ENCODE measurements at places on chromosomes 3 and 15.

GRCh38 chr3:183122257-183122932 lies 23.1 kb upstream of the MCCC1 start:
- DNase-seq, result no peak

- no peak for DNase-seq
These were observed 57.3 kb downstream of the FRMD5 start for GRCh38 chr15:44137750-44138149.

GRCh38 chr15:85984241-85984640 lies 95.4 kb upstream of the AGBL1 start:
- no peak for DNase-seq

DNA sequence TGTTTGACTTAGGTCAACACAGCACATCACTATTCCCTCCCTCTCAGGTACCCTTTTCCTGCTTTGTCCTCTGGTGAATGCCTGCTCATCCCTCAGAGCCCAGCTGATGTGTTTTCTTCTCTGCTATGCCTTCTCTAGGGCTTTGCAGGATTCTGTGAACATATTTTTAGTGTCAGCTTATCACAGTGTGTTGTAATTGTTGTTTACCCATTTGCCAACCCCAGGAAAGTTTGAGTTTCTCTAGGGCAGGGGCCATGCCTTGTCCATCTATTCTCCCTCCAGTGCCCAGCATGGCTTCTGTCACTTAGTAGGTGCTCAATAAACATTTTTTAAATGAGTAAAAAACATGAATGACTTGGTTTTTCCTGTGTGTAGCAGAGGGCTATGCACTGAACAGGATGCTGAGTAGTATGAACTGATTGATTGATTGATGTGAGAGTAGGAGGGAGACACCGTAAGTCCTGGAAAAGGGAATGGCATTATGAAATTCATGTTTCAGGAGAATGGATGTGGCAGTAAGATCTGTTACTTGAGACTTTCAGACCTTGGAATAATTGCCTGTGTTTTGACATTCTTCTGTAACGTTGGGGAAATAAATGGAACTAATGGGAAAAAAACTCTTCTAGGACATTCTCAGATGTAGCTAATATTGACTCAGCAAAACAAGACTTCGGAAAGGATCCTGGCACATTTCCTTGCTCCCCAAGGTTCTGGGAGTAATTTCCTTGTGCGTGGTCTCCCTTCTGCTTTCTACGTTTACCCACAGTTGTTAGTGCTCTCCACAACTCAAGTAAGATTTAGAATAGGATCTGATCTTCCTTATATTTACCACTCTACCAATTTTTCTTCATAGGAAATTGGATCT lies 267.3 kb upstream of the TBL1XR1 start:
- no peak for DNase-seq

GRCh38 chr3:64143409-64144130 lies 81.7 kb downstream of the PRICKLE2 start:
- DNase-seq, result no peak

- DNase-seq, result no peak
These were observed 92.2 kb downstream of the SV2B start for GRCh38 chr15:91192285-91192684.

- DNase-seq, result peak; percentile 70
These were observed 54.9 kb downstream of the SPSB4 start for GRCh38 chr3:141105828-141106628.

GRCh38 chr15:40471808-40472150 lies 995 bp downstream of the CHST14 start:
- no peak for DNase-seq

DNA sequence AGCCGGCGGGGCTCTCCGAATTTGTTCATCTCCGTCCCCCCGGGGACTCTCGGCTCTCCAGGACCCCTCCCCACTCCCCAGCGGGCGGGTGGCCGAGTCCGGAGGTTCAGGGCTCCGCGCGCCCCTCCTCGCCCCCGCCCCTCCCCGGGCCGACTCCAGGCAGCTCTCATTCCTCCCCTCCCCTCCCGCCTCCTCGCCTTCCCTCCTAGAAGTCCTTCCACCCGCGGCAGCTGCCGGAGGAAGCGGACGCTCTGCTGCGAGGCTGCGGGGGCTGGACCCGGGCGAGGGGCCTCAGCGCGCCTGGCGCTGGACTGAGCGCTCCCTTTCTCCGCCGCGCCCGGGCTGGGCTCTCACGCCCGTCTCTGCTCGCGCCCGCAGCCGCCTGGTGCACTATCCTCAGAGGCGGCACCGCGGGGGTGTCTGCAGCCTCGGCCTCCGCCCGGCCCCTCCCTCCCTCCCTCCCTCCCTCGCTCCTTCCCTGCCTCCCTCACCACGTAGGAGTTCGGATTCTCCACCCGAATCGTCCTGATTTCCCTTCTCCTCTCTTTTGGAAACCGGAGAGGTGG lies at the start of gene ROBO2:
TSS of gene ROBO2 (plus strand) at position 494 of the 566 bp plus-strand sequence. CDS start 687 bp downstream, outside the sequence.
- no peak for DNase-seq

GRCh38 chr3:59381282-59381681 lies 331.5 kb upstream of the CFAP20DC start:
- no peak for DNase-seq

GRCh38 chr3:24741506-24741905 lies 246.9 kb upstream of the THRB start:
- DNase-seq, result no peak

DNA sequence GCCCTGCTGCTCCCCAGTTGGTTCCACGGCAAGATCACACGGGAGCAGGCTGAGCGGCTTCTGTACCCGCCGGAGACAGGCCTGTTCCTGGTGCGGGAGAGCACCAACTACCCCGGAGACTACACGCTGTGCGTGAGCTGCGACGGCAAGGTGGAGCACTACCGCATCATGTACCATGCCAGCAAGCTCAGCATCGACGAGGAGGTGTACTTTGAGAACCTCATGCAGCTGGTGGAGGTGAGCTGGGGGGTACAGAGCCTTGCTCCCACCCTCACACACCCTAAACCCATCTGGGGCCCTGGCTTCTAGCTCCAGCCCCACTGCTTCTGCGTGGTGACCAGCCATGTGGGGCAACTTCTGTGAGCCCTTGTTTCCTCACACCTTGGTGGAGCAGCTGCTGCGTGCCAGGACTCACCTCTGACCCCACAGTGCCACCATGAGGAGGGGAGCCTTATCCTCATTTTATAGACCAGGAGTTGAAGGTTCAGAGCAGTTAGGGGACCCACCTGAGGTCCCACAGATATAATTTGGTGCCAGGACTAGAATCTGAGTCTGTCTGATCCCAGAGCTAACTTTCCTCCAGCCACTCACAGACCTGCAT lies 13.3 kb upstream of the LMAN1L start:
- no peak for DNase-seq

- DNase-seq, result no peak
These were observed 2.7 kb upstream of the WNT5A start for GRCh38 chr3:55489798-55490132.

DNA sequence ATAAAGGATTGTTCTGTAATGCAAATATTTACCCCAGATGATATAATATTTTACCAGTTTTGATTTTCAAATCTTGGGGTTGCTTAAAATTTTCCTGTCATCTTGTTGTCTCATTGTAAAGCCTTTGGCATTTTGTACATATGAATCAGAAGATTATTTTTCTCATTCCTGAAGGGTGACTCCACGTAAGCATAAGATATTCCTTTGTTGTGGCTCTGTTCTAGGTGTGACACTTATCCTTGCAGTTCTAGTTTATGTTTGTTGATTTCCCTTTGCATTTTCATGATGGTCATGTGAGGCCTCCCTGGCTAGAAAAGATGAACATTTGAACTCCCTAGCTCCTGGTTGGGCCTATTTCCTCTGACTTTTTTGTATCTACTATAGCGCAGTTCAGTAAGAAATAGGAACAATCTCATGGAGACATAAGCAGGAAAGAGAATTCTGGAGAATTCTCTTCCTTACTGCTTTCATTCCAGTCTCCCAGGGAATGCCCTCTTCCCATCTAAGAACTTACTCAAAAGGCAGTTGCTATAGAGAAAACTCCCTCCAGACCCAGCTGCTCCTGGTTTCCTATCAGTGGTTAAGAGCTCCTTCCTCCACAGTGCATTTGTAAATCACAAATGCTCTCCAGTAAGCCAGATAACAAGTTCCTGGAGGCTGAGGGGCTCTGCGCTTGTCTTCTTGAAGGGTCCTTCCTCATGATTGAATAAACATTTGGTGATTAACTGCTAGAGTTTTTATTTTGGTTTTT lies 124.7 kb downstream of the WNT5A start:
- no peak for DNase-seq

- no peak for DNase-seq
These were observed 81.0 kb downstream of the FBXL2 start for GRCh38 chr3:33358172-33358781.

DNA sequence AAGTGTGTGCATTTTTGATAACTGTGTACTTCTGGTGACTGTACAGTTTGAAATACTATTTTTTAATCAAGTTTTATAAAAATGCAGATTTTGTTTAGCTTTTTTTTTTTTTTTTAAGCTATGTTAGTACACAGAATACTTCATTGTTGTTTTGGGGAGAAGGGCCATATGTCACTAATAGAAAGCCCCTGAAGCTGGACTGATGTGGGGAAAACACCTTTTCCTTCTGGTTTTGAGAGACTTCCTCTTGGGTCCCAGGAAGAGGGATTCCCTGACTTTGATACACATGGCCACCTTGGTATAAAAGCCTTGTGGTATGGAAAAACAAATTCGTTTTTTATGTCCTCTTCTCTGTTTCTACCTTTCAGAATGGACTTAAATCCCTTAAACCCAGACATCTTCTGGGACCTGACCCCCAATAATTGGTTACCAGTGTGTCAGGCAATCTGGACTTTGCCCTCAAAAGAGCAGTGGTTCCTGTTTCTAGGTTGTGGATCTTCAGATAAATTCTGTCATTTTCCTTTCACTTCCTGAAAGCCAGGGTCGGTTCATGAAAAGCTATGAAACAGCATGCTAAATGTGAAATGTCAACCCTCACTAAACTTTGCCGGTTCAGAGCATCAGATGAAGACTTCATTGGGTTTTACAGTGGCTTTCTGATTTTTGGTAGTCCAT lies 31.1 kb upstream of the BLOC1S6 start:
- DNase-seq, result no peak

GRCh38 chr3:41216993-41217392 lies 17.7 kb downstream of the CTNNB1 start:
- no peak for DNase-seq

DNA sequence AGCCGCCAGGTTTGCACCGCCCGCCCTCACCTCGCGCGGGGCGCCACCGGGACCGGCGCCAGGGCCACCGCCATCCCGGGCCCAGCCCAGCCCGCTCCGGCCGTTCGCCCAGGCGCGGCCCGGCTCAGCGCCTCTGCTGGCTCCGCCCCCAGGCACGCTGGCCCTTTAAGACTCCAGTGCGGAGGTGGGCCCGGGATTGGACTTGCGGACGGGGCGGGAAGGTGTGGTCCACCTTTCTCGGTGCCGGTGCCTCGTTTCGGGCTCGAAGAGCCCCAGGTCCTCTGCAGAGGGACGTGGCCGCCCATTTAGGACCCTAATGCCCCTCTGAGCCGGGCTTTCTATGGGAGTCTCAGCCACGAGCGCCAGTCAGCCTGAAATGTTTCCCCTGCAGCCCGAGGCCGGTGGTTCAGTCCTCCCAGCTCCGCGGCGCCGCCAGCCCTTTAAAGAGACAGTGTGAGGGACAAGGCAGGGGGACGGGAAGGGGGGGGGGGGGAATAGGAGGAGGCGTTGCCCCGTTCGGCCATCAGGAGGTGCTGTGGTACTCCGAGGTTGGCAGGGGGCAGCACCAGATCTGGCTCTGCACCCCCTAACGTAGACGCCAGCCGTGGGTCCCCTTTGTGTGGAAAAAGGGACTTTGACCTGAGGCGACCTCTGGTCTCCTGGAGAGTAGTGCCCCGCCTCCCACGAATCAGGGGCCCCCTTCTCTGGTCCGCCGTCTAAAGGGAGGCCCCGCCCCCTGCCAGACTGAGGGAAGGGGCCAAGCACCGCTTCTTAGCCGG lies 1.0 kb downstream of the HYAL2 start:
- peak; percentile 89 for DNase-seq

DNA sequence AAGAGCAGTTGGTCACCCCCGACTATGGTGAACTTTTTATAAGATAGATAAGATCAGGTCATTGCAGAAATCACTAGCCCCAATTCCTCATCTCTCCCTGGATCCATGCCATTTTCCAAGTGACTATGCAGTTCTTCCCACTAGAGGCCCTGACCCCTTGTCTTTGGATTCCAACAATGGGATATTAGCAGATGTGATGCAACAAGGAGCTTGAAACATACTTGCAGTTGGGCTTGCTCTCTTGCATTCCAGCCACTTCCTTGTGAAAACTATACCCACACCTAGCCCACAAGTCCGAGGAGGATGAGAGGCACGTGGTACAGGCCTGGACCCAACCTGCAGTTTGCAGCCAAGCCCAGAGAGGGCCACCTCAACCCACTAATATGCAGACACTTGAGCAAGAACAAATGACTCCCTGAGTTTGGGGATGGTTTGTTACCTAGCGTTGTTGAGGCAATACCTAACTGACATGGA lies 60.6 kb downstream of the SUCLG2 start:
- DNase-seq, result no peak

GRCh38 chr3:122919291-122919610 lies 108.3 kb downstream of the SEMA5B start:
- DNase-seq, result no peak

GRCh38 chr15:71256934-71257664 lies 141.8 kb downstream of the THSD4 start:
- DNase-seq, result no peak

DNA sequence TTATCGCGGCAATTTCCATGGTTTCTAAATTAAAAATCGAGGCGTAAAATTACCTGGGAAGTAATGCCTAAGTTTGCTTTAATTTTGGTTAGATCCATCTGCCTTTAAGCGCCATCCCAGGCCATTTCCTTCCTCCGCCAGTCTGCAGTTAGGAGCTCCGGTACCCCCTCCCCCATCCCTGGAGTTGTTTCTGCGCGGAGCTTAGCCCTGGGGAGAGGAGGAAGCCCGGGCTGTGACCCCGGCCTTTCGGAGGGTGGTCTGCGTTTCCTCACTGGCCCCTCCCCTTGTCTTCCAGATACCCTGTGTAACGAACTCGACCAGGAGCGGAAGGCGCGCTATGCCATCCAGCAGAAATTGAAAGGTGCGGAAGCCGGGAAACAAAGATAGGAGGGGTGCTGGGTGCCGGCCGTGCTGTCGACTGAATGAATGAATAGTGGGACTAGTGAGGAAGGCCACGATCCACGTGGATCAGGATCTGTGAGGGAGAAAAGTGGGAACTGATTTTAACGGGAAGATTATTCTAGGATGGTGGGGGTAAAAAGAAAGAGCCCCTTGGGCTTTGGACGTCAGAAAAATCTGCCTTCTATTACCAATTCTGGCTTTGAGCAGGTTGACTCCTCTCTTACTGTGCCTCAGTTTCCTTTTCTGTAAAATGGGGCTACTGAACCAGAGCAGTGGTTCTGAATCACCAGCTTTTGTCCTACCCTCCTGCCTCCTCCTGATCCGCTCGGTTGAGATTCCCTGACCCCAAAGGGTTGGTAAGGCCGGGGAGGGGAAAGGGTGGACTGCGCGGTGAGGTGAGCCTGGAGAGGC lies 6.7 kb downstream of the RNU6-1 start:
- DNase-seq, result no peak

DNA sequence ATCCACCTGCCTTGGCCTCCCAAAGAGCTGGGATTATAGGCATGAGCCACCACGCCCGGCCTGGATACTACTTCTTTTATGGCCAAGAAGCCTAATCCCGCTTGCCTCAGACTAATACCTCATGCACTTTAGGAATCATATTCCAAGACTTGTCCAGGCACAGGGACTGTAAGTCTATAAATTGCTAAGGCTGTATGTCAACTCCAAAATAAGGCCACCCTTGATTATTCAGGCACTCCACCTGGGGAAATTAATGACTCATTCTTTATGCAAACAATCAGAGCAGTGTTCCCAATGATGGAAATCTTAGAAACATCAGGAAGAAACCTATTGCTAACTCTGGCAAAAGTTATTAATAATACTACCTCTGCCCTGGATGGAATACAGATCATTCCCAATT lies 98.4 kb downstream of the ERC2 start:
- no peak for DNase-seq

GRCh38 chr15:75565062-75565970 lies 13.8 kb downstream of the PTPN9 start:
- no peak for DNase-seq
